ENCODE measurements at places on chromosomes 2 and 18.

GRCh38 chr2:165902934-165903333 is 50.6 kb downstream of the TTC21B start:
- DNase-seq: no peak

- DNase-seq: no peak
Observed at GRCh38 chr2:226063704-226064440, 664.4 kb downstream of the NYAP2 start.

DNA sequence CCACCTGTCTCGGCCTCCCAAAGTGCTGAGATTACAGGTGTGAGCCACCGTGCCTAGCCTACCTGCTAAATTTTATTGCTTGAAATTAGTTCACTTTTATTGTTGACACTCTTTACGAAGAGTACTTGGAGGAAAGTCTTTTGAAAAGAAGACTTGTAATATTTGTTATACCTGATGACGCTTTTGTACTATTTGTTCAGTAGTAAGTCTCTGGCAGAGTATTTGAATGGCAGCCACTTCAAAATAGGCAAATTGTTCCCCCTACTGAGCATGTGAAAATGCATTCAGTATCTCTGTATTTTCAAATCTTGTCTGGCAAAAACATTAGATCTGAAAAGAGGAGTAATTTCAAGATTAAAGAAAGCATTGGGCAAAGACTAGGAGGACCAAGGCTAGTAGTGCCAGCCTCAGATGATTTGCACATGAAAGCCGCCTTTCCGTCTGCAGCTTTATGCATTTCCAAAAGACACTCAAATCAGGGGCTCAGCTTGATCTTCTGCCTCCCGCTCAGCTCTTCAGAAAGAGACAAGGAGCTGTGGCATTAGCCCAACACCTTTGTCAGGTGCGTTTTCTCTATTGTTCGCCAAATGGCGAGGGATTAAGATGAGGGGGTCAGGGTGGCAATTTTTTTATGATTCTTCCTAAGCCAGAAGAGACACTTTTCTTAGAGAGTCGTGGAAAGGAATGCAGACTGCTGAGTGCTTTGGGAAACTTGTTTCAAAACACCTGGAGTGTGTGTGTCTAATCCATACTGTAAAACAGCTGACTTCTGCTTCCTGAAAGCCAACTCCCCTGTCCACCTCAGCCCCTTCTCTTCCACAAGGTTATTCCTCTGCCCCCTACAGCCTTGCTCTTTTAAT is 18.8 kb upstream of the FOXI3 start:
- DNase-seq: no peak

DNA sequence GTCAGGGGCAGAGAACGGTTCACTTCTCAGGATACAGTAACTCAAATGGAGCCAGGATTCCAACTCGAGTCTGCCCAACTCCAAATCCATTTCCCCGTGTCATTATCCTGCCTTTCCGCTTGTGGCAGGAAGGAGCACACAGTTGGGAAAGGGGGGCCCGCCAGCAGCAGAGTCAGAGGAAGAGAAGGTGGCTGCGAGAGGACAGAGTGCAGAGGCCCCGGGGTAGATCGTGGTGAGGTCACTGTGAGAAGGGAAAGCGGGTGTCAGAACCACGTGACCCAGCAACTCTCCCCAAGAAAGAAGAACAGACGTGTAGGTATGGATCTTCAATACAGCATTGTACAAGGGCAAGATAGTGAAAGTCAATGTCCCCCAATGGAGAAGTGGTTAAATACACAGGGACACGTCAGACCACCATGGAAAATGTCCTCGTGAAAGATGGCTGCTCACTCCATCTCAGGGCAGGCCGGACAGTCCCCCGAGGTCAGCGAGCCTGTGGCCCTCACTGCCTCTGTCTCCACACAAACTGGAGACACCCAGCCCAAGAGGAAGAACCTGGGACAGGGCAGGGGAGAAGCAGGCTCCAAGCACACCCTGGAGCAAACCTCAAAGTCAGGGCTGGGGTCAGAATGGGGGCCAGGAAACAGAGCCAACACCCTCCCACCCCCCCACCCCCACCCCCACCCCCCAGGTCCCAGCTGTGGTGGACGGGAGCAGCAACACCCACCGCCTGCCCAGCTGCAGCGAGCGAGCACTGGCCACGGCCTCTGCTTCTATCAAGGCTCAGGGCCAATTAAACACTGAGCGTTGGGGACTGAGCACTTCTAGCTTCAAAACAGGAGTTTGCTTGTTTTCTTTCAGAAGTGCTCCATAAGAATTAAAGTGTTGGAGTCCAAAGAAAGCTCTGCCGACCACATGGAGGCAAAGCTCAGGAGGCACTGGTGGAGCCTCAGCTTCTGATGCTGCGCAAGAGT is 92.7 kb downstream of the EIPR1 start:
- no peak for DNase-seq

- DNase-seq: no peak
Observed at GRCh38 chr18:39051013-39051412, 1485.4 kb upstream of the CELF4 start.

GRCh38 chr2:173101687-173102086 is 26.0 kb downstream of the MAP3K20 start:
- DNase-seq: no peak

GRCh38 chr2:204732019-204732418 is 186.7 kb downstream of the PARD3B start:
- DNase-seq: no peak

DNA sequence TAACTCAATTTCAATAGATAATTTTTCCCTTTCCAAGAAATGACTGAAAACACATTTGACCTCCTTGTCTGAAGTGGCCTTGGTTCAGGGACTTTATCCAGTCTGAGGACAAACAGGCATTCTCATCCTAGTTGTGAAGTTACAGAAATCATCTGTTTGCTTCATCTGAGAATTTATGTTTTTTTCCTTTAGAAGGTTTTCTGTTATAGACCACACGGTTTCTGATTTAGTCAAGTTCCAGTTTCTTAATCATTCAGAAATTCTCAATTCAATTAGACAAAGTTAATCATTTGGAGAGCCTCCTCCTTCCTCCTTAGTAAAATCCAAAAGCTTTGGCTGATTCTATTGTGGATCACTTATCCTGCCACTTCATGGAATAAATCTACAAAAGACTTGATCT is 60.9 kb downstream of the ICOS start:
- no peak for DNase-seq

All from activated CD4-positive, alpha-beta T cell treated with anti-CD3 and anti-CD28 coated beads, Interleukin-2, amount 50 U/mL, for 1 hour (primary cell).